ENCODE measurements at places on chromosomes 5 and 9. TPM values are rescaled to one million over a fixed set of nuclear protein-coding genes. Genes with fewer than 3 reads are reported as not detected.
A peak's percentile ranks its signal among the peaks of the same experiment; 100 is the strongest.

Gene HNRNPH1
- 169 TPM for total RNA-seq

DNA sequence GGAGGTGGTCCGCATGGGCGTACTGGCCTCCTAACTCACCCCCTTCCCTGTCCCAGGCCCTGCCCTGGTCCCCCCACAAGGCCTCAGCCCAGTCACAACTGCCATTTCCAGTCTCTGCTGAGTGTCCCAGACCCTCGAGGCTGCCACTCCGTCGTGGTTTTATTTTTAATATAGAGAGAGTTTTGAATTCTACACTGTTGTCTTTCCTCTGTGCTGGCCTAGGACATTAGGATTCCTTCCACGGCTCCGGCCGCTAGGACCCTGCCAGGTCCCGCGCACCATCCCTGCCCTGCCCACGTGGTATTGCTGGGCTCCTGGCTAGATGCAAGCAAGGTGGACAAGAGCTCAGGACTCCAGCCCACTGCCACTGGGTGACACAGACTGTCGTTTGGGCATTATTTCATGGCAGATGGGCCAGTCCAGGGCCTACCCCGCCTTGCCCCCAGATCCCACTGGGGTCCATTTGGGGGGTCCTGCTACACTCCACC lies 53.3 kb downstream of the SAR1B start:
- DNase-seq = no peak
- peaks cover 34% of the 10 kb centered on the region for H3K4me1 ChIP-seq
- no peaks in the 10 kb centered on the region for H3K27me3 ChIP-seq

DNA sequence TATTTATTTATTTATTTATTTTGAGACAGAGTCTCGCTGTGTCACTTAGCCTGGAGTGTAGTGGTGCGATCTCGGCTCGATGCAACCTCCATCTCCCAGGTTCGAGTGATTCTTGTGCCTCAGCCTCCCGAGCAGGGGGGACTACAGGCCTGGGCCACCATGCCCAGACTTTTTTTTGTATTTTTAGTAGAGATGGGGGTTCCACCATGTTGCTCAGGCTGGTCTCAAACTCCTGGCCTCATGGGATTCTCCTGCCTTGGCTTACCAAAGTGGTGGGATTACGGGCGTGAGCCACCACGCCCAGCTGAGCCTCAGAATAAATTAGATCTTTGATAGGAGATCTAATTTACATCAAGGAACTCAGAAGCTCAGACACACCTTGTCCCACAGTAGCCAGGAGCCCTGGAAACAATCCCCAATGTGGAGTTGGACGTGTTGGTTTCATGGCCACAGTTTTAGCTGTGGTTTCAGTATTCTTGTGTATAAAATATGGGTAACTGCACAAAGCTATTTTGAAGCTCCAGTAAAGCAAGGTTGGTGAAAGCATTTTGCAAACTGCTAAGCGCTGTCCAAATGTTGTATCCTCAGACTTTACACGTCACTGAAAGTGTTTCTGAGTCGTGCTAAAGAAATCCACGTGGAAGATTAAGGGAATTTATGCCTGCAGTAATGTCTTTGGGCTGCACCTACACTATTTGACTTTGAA lies 3.0 kb upstream of the HNRNPAB start:
- no peak overlapping the region for H3K27ac ChIP-seq
- no peaks in the 10 kb centered on the region for H3K36me3 ChIP-seq
- no peak overlapping the region for H3K4me3 ChIP-seq

DNA sequence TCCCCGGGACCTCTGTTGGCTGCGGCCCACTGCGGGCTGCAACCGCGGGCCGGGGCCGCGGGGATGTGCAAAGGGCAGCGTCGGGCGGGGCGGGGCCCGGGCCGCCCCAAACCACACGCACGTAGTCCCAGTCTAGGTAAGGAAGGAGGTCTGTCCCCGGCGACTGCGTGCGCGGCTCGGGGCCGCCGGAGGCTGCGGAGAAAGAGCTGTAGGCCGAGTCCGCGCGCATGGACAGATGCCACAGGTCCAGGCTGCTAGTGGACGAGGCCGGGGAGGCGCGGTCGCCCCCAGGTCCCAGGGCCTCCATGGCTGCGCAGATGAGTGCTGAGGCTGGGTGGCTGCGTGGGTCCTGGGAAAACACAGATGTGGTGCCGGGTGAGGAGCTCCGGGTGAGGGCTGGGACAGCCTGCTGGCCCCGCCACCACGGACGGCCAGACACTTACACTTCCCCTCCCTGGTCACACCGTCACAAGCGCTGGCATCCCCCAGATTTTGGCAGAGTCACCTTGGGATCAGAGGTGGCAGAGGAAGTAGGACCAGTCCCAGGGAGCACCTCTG lies 4.5 kb downstream of the SHROOM1 start:
- no peak for DNase-seq
- H3K36me3 ChIP-seq = no peaks in the 10 kb centered on the region
- peak overlapping the region; percentile 33 for H3K4me3 ChIP-seq
- no peaks in the 10 kb centered on the region for H3K27me3 ChIP-seq
- peaks cover 34% of the 10 kb centered on the region for H3K4me1 ChIP-seq
- no peak overlapping the region for H3K27ac ChIP-seq

DNA sequence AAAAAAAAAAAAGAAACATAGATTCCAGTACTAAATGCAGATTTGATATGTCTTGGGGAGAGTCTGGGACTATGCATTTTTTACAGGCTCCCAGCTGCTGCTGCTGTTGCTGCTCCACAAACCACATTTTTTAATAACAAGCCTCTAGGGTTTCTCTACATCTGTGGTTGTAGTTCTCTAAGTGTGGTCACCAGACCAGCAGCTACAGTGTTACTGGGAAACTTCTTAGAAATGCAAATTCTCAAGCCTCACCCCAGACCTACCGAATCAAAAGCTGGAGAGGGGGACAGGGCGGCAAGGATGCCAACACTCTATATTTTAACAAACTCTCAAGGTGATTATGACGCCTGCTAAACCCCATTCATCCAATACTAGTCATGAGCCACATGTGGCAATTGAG lies 293.4 kb upstream of the PTGER4 start:
- no peak overlapping the region for H3K4me3 ChIP-seq
- no peaks in the 10 kb centered on the region for H3K36me3 ChIP-seq
- H3K27ac ChIP-seq = no peak overlapping the region
- no peak for DNase-seq
- H3K27me3 ChIP-seq = no peaks in the 10 kb centered on the region
- H3K4me1 ChIP-seq = peaks cover 27% of the 10 kb centered on the region

DNA sequence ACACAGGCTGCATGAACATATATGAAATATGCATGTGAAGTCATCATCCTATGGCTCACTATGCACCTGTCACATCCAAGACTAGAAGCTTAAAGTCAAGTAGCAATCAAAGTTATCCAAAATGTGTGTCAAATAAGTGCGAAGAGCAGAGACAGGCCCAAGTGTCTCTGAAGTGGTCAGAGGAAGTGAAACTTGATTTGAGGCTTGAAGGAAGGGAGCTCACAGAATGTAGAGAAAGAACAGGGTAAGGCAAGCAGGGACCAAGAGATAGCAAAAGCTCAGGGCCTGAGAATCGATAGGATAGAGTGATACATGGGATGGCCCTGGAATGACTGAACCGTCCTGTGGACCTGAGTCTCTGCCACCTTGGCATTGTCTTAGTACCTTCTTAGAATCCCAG lies 274.3 kb upstream of the TRPC7 start:
- no peaks in the 10 kb centered on the region for H3K27me3 ChIP-seq
- DNase-seq = no peak
- no peak overlapping the region for H3K27ac ChIP-seq
- H3K4me1 ChIP-seq = no peaks in the 10 kb centered on the region
- H3K4me3 ChIP-seq = no peak overlapping the region

DNA sequence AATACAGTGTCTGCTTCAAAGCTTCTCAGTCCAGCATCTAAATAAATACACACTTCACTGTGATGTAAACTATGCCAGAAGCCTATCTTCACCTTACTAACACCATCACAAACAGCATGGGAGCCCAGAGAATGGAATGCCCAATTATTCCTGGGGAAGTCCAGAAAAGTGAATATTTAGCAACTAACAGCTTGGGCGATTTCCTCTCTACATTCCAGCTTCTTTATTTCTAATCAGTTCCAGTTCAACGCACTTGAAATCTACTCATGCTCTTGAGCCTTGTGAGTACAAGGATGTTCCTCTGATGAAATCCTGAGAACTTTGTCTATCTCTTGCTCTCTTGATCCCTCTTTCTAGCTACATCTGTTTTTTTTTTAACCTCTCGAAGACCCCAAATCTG lies 100.4 kb upstream of the C9orf72 start:
- H3K27ac ChIP-seq = no peak overlapping the region
- no peaks in the 10 kb centered on the region for H3K4me1 ChIP-seq
- H3K36me3 ChIP-seq = no peaks in the 10 kb centered on the region
- DNase-seq = no peak

Gene NSMF
- total RNA-seq = 7.2 TPM

Gene SPINK7
- not detected for total RNA-seq

Gene PIP5K1B
- total RNA-seq = 46.4 TPM

DNA sequence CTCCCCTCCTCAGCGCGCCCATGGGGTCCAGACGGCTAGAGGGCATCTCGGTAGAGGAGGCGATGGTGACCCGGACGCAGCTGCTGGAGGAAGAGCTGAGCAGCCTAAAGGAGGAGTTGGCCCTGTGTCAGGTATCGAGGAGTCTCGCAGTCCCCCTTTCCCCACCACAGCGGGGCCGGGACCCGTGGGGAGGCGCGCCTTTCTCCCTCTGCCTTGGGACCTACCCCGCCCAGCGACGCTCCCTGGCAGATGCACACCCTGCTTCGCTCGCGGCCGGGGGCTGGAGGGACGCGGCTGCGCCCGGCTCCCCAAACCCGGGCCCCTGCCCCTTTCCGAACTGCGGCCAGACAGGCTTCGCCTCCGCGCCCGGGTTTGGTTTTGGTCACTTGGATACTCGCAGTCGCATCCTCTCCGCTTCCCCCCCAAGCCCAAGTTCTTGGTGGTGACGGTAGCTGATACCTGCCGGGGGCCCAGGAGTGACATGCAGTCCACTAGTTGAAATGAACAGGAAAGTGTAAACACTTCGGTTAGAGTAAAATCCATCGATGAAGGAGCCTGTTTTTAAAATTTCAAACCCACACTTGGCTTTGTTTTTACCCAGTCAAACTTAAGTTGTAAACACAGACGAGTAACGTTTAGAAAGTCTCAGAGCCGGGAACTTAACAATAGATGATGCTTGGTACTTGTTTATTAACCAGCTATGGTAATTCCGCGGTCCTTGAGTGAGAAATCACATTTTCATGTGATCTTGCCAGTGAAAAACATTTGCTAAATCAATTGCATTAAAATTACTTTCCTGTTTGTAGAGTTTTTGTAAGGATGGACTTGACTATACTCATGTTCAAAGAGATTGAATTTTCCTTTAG lies 688 bp downstream of the CNTLN start:
- peak overlapping the region; percentile 25 for H3K27ac ChIP-seq
- H3K36me3 ChIP-seq = no peaks in the 10 kb centered on the region
- DNase-seq = peak; percentile 40
- peaks cover 6% of the 10 kb centered on the region for H3K4me1 ChIP-seq
- H3K27me3 ChIP-seq = no peaks in the 10 kb centered on the region

DNA sequence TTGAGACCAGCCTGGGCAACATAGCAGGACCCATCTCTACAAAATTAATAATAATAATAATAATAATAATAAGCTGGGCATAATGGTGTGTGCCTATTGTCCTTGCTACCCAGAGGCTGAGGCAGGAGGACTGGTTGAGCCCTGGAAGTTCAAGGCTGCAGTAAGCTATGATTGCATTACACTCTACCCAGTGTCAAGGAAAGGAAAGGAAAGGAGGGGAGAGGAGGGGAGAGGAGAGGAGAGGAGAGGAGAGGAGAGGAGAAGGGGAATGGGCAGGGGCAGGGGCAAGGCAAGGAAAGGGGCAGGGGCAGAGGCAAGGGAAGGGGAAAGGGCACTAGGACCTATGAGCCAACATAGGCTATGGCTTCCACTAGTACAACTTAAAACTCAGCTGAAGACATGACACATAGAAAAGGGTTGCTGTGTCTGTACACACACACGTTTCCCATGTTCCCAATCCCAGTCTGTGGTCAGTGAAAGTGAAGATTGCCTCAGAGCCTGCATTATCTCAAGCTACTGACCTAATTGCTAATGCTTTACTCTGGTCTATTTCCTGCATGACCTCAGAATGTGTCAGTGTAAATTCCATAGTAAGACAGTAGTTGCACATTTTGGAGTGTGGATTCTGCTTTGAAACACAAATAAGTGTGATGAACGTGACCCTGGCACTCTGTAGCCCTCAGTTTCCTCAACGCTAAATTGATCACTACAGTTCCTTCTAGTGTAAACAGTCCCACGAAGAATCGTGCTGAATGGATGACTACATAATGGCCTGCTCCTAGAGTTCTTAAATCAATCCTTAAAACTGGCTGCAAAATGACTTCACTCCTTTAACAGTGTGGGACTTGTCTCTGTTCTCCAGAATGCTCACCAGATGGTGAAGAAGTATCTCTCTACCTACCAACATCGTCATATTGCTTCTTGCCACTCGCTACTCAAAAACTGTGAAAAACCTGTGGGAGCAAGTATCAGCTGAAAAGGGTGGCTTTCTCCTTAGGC lies 497.0 kb downstream of the RAB3C start:
- H3K4me3 ChIP-seq = no peak overlapping the region
- no peaks in the 10 kb centered on the region for H3K4me1 ChIP-seq
- no peaks in the 10 kb centered on the region for H3K27me3 ChIP-seq
- DNase-seq = no peak
- H3K36me3 ChIP-seq = no peaks in the 10 kb centered on the region

DNA sequence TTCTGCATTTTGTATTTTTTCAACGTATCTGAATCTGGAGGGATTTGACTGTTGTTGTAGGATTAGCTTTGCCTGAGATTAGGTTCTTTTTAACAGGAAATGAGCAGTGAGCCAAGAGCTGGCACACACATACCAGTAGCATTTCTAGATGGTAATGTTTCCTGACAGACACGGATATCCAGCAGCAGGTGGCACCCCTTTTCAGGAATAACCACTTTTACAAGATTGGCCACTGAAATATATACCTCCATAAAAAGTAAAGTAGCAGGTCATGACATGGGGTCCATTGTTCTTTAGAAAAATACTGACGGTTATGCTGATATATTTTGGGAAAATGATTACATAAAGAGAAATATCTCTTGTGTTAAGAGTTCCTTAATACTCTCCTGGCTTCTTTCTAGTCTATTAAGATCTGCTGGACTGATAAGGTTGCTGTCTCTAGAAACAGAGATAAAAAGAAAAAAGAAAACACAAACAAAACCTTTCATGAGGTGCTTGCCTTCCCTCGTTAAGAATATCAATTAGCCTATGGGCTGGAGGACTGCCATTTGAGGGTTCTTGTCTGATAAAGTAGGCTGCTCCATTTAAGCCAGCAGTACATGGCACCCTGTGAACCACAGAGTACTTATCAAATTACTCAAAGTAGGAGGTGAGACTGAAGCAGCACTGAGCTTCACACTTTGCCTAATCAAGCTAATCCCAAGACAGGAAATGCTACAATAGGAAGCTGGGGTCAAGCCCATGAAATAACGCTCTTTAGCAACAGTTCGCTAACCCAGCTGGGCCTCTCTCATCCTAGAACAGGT lies 101.6 kb upstream of the PCA3 start:
- H3K4me1 ChIP-seq = peaks cover 8% of the 10 kb centered on the region
- H3K27ac ChIP-seq = no peak overlapping the region
- no peaks in the 10 kb centered on the region for H3K36me3 ChIP-seq
- H3K4me3 ChIP-seq = no peak overlapping the region
- H3K27me3 ChIP-seq = no peaks in the 10 kb centered on the region
- DNase-seq = no peak

Gene CD74
- 301 TPM for total RNA-seq

Measured in heart right ventricle (tissue), 16 donors.